ENCODE measurements at places on chromosomes 1 and 21.

- DNase-seq: no peak
These were observed 2.8 kb downstream of the CERS2 start for GRCh38 chr1:150971583-150972416.

DNA sequence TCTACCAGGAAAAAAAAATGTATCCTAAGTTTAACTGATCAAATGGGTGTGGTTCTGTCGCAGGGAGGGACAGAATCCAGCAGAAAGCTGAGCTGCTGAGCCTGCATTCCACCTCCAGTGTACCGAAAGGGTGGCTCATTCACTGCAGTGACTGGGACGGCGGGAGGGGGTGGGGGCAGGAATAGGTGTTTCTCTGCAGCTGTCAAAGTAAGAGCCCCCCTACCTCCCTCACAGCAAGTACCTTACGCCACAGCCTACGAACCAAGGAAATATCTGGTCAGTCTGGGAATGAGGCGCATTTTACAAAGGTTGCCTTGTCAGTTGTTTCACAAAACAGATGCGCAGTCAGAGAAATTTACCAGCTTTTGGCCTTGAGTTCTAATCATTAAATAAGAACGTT is 1.7 kb downstream of the S100B start:
- no peak for DNase-seq

- DNase-seq: no peak
These were observed 1.5 kb upstream of the AKNAD1 start for GRCh38 chr1:108858230-108858950.

GRCh38 chr1:241717975-241718374 is 65.9 kb downstream of the WDR64 start:
- DNase-seq: no peak

- no peak for DNase-seq
These were observed 226.9 kb upstream of the DEPDC1 start for GRCh38 chr1:68723791-68724190.

Measured in activated T-helper 1 cell treated with anti-CD3 and anti-CD28 coated beads, Interleukin-2, amount 50 U/mL, for 16 hours (primary cell).